Hematopoietic multipotent progenitor cell treated with erythropoietin and hydrocortisone succinate and interleukin-3 and kit ligand, for 8 days (in vitro differentiated cells): ENCODE measurements at places on chromosomes 2 and 18.
A peak's percentile ranks its signal among the peaks of the same experiment; 100 is the strongest.

- no peak for DNase-seq
Observed at GRCh38 chr18:1891641-1892040, 679.7 kb downstream of the METTL4 start.

DNA sequence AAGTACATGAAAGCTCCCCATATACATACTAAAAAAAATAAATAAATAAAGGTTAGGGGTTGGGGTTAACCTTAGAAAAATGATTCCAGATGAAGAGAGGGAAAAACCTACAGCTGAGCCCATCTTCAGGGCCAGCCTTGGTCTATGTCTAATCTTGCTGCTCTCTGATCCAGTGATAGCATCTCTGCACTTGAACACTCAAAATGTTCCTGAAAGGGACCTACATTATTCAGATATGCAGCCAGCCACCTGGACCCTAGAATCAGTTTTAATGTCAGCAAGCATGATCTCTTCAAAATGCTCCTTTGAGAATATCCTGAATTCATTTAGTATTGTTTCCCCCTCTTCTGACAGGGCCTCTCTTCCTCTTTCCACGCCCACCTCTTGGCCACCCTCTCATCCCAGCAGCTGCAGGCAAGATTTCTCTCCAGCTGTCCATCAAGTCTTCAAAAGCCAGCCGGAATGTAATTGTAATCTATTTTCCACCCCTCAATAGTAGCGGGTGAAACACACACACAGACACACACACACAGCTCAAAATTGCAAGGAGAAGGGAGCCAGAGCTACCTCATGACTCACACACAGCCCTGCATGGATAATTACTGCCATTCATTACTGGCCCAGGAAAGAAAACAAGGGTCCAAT lies 135.5 kb downstream of the MYO3B start:
- DNase-seq = no peak

- DNase-seq = peak; percentile 65
Observed at GRCh38 chr2:55158111-55158814, 73.8 kb downstream of the CLHC1 start.

- DNase-seq = no peak
Observed at GRCh38 chr2:235647877-235648276, 154.0 kb downstream of the AGAP1 start.

- no peak for DNase-seq
Observed at GRCh38 chr2:230225486-230225885, at the start of gene SP140. TSS of gene SP140 (plus strand) at chr2:230225736. CDS start at chr2:230225845, 109 bp downstream.

DNA sequence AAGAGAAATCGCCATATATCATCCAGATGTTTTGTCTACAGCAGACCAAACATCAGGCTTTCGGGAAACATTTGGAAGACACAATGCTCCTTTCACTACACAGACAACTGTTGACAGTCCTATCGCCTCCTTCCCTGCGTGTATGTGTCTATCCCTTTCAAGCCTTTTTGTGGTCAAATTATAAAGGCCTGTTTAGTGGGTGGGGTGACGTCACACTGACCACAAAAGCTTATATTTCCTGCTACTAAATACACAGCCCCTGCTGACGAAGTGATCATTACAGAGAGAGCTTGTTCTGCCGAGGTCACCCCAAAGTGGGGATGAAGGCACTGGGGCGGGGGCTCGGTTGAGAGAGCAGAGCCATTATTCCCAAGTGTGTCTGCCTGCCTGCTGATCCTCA lies 302.7 kb upstream of the TNP1 start:
- DNase-seq = peak; percentile 81
